ENCODE measurements at places on chromosomes 13 and 19. TPM values are rescaled to one million over a fixed set of nuclear protein-coding genes. Genes with fewer than 3 reads are reported as not detected.

The SIGLEC12 gene
- not detected for polyA plus RNA-seq

The FLT3 gene
- polyA plus RNA-seq, result 0.36 TPM

The GYS1 gene
- 16.0 TPM for polyA plus RNA-seq

The GPC5 gene
- polyA plus RNA-seq, result 1.0 TPM

The LILRA5 gene
- 0.64 TPM for polyA plus RNA-seq

The ATP8A2 gene
- polyA plus RNA-seq, result not detected

The CCDC106 gene
- 12.4 TPM for polyA plus RNA-seq

The ZFP82 gene
- 16.3 TPM for polyA plus RNA-seq

The CD79A gene
- polyA plus RNA-seq, result 4,601 TPM

The LYL1 gene
- 48.5 TPM for polyA plus RNA-seq

DNA sequence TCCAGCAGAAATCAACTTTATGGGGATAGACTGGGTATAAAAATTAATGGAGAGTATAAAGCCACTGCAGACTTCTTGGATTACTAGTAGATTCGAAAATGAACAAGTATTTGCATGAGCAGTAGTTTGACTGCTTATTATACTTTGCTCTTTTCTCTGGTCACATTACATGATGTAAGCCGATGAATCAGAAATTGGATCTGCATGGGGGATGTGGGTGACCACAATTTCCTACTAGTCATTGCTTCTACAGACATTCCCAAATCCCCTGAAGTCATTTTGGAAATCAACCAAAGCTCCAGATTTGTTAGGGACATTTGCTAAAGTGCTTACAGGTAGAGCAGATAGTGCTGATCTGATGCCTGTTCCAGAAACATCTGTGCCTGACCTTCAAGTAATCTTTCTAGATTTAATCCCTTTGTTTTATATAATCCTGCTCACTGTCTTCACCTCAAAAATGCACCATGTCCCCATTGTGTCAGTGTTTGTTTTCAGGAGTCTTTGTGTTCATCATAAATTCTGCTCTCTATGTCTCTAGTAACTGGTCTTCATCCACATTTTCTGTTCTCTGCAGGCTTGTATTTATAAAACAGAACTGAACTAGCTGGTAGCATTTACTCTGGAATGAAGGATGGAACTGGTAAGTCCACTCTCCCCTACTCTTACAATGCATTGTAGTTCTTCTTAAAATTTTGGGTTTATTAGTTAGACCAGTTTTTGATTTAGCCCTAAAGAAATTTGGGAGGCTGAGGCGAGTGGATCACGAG is 201.5 kb upstream of the CSNK1A1L start:
- no peak overlapping the region for H3K4me3 ChIP-seq
- H3K27me3 ChIP-seq, result no peaks in the 10 kb centered on the region
- no peaks in the 10 kb centered on the region for H3K4me1 ChIP-seq
- H3K36me3 ChIP-seq, result no peaks in the 10 kb centered on the region
- H3K27ac ChIP-seq, result no peak overlapping the region

- peaks cover 30% of the 10 kb centered on the region for H3K36me3 ChIP-seq
- H3K27ac ChIP-seq, result no peak overlapping the region
- H3K4me3 ChIP-seq, result no peak overlapping the region
- H3K4me1 ChIP-seq, result peaks cover 20% of the 10 kb centered on the region
- no peak for DNase-seq
These were observed 75.0 kb upstream of the SLC15A1 start for GRCh38 chr13:98827449-98827848.

- no peak overlapping the region for H3K4me3 ChIP-seq
- H3K27ac ChIP-seq, result no peak overlapping the region
- no peaks in the 10 kb centered on the region for H3K27me3 ChIP-seq
- no peaks in the 10 kb centered on the region for H3K4me1 ChIP-seq
These were observed 75.3 kb upstream of the RXFP2 start for GRCh38 chr13:31663880-31664585.

DNA sequence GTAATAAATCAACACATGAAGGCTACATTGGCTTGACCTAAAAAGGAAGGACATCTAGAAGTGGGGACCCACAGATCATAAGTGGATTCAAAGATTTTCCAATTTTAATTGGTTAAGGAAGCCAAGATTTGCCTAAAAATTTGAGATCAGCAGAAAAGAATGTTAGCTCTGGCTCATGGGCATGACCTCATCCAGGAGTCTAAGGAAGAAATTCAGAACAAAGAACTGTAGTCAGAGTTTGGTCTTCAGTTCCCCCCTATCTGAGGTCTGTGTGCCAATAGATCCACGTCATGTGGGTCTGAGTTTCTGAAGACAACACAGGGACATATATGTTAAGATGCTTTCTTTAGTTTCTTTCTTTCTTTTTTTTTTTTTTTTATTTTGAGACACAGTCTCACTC is 648.8 kb upstream of the SPRY2 start:
- H3K27ac ChIP-seq, result no peak overlapping the region
- DNase-seq, result no peak
- no peaks in the 10 kb centered on the region for H3K36me3 ChIP-seq
- H3K4me3 ChIP-seq, result no peak overlapping the region
- H3K4me1 ChIP-seq, result no peaks in the 10 kb centered on the region
- H3K27me3 ChIP-seq, result no peaks in the 10 kb centered on the region

GRCh38 chr13:63436325-63436668 is 2020.6 kb upstream of the PCDH20 start:
- no peaks in the 10 kb centered on the region for H3K4me1 ChIP-seq
- H3K27me3 ChIP-seq, result no peaks in the 10 kb centered on the region
- DNase-seq, result no peak

DNA sequence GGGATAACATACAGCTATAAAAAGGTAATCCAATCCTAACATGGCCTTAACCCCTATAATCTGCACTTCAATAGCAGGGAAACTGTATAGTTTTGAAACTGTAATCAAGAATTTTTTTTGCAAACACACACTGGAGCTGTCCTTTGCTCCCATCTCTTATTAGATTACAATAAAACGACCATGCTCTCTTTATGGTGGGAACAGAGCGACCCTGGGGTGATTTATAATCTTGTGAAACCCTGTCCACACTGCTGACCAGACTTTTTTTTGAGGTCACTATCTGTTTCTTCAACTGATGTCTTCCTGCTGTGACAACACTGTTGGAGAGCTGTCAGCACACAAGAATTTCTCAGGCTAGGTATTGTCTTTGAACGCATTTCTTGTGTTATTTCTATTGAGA is 35.3 kb downstream of the DACH1 start:
- H3K27me3 ChIP-seq, result no peaks in the 10 kb centered on the region
- H3K4me3 ChIP-seq, result no peak overlapping the region
- DNase-seq, result no peak
- H3K36me3 ChIP-seq, result no peaks in the 10 kb centered on the region
- H3K27ac ChIP-seq, result no peak overlapping the region

DNA sequence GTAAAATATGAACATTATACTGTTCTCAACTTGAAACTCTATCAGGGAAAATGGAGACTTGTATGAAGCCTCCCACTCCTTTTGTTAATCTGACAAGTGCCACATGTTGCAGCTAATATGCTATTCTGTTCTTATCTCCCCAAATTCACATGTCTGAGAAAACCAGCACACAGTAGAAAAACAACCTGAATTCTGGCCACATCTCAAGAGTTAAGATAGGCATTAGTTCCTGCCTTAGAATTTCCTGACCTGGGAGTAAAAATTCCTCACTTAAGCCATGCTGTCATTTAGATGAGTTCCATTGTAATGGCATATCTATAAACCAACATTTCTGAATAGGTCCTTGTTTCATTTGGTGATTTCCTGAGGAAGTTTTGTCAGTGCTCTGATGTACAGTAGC is 1098.5 kb downstream of the EFNB2 start:
- H3K36me3 ChIP-seq, result no peaks in the 10 kb centered on the region
- no peaks in the 10 kb centered on the region for H3K4me1 ChIP-seq
- no peak overlapping the region for H3K27ac ChIP-seq
- H3K27me3 ChIP-seq, result no peaks in the 10 kb centered on the region
- no peak for DNase-seq
- H3K4me3 ChIP-seq, result no peak overlapping the region

DNA sequence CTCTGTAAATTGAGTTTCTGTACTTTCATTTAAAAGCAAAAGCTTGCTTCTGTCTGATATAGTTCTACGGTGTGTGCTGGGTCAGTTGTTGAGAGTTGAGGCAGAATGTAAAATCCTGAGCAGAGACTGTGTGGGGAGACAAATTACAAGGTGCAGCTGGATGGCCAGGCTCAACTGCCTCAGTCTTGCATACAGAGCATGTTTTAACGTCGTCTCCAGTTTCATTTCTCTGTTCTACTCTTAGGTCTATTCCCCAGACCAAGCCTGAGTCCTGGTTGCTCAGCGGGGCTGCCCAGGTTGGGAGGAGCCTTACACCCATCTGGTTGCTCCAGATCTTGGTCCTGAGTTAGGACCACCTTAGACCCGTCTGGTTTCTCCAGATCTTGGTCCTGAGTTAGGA is 54.4 kb upstream of the MEDAG start:
- no peak overlapping the region for H3K27ac ChIP-seq
- H3K4me3 ChIP-seq, result no peak overlapping the region
- no peaks in the 10 kb centered on the region for H3K36me3 ChIP-seq

GRCh38 chr13:106103779-106104178 is 431.7 kb downstream of the EFNB2 start:
- H3K36me3 ChIP-seq, result no peaks in the 10 kb centered on the region
- DNase-seq, result no peak
- H3K4me1 ChIP-seq, result no peaks in the 10 kb centered on the region
- H3K4me3 ChIP-seq, result no peak overlapping the region
- H3K27ac ChIP-seq, result no peak overlapping the region

DNA sequence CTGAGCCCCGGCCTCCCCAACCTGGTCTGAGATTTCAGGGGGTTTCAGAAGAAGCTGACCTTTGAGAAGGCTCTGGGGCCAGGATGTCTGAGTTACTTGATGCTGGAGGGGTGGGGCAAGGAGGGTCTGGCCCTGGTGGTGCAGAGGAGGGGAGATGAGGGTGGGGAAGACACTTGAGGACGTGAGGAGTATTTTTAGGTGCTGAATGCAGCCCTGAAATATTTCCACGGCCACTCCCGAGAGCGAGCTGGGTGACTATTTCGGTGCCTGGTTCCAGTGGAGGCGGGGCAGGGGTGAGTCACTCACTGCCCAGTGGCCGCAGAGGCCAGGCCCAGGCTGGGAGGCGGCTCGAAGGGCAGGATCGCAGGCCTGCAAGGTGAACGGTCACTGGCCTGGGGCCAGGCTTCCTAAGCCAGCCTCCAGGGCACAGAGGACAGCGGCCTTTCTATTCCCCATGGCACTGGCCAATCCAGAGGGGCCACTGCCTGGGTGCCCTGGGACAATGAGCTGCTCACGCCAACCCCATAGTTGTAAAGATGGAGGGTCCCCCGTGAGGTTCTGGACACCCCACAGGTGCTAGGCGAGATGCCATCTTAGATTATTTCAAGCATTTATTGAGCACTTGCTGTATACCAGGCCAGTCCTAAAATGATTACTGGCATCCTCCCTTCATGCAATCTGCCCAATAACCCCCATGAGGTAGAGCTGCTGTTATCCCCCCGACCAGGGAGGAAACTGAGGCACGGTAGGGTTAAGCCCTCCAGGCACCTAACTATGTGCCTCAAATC is 19.7 kb upstream of the JUND start:
- H3K4me1 ChIP-seq, result peaks cover 33% of the 10 kb centered on the region
- no peak for DNase-seq
- H3K27ac ChIP-seq, result peak overlapping the region; percentile 65

GRCh38 chr19:29680937-29681336 is 15.7 kb downstream of the PLEKHF1 start:
- peak overlapping the region; percentile 49 for H3K4me3 ChIP-seq
- H3K27me3 ChIP-seq, result no peaks in the 10 kb centered on the region
- peak overlapping the region; percentile 88 for H3K27ac ChIP-seq
- no peak for DNase-seq
- peaks cover 23% of the 10 kb centered on the region for H3K4me1 ChIP-seq

GRCh38 chr13:95083758-95084157 is 217.5 kb downstream of the ABCC4 start:
- no peaks in the 10 kb centered on the region for H3K36me3 ChIP-seq
- no peak for DNase-seq
- H3K27me3 ChIP-seq, result no peaks in the 10 kb centered on the region
- no peak overlapping the region for H3K27ac ChIP-seq
- H3K4me1 ChIP-seq, result no peaks in the 10 kb centered on the region

DNA sequence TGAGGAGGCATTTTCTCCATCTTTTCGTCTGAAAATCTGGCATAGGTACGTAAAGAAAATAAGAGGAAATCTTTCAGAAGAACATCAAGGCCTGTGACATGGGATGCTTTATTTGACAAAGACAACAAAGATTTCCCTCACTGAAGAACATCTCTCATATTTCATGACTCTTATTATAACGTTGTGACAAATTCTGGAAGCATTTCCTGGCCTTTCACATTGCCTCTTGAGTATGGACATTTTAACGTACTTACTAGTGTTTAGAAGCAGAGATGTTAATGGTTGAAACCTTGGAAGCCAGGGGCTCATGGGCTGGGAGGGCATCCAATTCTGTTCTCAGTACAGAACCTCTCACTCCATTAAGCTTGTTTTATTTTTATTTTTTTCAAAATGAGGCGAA is 210.8 kb downstream of the DCT start:
- no peak overlapping the region for H3K4me3 ChIP-seq
- H3K27ac ChIP-seq, result no peak overlapping the region
- H3K4me1 ChIP-seq, result no peaks in the 10 kb centered on the region
- H3K36me3 ChIP-seq, result no peaks in the 10 kb centered on the region
